ENCODE measurements at places on chromosomes 1 and 21.

DNA sequence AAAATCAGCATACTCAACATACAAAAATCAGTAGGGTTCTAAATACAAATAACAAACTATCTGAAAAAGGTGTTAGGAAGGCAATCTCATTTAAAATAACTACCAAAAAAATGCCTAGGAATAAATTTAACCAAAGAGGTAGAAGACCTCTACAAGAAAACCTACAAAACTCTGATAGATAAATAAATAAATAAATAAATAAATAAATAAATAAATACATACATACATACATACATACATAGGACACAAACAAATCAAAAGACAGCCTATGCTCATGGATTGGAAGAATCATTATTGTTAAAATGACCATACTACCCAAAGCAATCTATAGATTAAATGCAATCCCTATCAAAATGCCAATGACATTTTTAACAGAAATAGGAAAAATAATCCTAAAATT, 194.7 kb downstream of the BARHL2 start:
- DNase-seq, result no peak

- no peak for DNase-seq
These were observed 16.9 kb upstream of the MAP10 start for GRCh38 chr1:232788235-232788872.

DNA sequence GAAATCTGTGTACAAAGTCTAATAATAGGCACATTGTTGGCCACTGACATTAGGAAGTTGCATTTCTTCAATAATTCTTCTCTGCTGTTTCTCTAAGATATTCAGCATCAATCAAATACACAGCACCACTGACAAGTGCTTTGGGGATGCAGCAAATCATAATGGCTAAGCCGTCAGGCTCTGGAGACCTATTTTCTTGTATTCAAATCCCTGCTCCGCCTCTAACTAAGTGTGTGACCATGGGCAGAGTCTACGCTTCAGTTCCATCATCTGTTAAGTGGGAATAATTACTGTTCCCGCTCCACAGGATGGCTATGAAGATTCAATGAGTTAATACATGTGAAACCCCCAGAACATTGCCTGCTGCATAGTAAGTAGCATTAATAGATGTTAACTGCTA, 176.9 kb downstream of the ADGRL4 start:
- no peak for DNase-seq

GRCh38 chr1:164559342-164560051, 513 bp downstream of the PBX1 start:
- DNase-seq, result peak; percentile 38

- no peak for DNase-seq
These were observed 40.7 kb upstream of the IPO9 start for GRCh38 chr1:201788296-201788695.

GRCh38 chr1:8378178-8378577, 60.3 kb downstream of the SLC45A1 start:
- DNase-seq, result no peak

DNA sequence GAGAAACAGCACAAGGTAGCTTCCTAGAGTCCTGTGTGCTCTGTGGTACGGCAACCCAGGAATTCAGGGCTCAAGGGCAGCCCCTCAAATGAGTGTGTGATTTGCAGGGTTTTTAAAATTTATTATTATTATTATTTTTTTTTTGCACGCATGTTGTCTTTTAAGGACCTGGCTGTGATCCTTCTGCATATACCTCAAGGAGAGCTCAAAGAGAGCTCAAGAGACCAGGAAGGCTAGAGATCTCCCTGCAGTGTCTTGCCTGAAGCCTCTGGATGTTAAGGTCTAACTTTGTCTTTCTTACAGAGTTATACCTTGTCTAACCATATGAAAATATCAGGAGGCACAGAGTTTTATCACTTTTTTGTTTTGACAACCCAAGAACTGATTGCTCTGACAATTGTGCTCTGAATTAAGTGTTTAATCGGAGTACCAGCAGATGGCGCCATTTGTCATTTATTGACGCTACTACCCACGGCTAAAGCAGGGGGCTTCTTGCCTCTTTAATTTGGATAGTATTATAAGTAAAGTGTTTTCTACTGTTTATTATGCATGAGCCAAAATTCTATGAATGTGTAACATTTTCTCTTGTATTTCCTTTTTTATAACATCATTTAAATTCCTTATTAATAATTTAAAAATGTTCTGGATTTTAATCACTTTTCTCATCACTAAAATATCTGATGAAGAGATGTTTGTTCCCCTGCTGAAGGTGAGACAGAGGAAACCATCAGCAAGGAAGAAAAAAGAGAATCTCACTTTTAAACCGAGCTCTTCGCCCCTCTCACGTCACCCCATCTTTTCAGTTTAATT, 35.8 kb upstream of the LMO4 start:
- no peak for DNase-seq

DNA sequence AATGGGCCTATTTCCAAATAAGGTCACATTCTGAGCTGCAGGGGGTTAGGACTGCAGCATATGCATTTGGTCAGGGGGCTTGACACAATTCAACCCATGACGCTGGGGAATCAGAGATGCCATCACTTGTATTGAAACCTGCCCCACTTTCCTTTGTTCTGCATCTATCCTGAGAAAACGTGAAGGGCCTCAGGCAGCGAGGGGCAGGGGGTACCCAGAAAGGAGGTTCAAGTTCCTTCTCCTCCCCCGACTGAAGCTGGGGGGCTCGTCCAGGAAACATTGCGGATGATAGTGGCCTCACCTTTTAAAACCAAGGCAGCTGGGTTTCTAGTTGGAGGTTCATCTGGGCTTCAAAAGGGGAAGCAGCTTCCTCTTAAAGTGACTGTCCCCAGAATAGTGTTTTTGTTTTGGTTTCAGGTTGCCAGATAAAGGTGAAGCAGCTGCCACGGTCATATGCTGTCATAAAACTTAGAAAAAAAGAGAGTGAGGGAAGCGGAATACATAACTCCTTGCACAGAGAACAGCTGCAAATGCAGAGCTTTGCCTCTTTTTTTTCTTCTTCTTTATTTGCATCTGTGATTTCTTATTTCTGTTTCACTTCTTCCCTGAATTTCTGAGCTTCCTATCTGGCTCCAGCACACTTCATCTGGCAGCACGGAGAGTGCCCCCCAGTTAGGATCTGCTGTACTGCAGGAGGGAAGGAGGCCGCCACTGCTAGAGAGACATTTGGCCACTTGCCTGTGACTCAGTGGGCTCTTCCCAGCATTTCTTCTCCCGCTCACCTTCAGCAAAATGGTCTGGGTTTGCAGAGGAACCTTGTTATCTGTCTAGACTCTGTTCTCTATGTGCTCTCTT, 142.0 kb downstream of the AJAP1 start:
- DNase-seq, result no peak

GRCh38 chr1:161079436-161080110, 9.8 kb downstream of the NECTIN4 start:
- no peak for DNase-seq

DNA sequence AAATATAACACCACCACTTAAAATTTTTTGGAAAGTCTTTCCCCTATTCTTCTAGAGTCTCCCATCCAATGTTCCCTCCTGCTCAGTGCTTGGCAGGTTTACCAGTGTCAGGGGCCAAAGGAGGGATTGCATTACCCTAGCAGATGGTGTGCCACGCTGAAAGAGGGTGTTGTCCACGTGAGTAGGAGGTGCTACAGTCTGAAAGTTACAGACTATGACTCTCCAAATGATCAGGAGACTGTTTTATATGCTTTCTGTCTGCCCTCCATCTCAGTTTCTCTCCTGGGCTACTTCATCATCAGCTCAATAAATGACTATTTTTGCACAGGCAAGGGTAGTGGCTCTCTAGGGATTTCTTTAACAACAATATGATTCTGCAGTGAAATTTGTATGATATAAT, 31.3 kb upstream of the ANGPTL7 start:
- peak; percentile 8 for DNase-seq

DNA sequence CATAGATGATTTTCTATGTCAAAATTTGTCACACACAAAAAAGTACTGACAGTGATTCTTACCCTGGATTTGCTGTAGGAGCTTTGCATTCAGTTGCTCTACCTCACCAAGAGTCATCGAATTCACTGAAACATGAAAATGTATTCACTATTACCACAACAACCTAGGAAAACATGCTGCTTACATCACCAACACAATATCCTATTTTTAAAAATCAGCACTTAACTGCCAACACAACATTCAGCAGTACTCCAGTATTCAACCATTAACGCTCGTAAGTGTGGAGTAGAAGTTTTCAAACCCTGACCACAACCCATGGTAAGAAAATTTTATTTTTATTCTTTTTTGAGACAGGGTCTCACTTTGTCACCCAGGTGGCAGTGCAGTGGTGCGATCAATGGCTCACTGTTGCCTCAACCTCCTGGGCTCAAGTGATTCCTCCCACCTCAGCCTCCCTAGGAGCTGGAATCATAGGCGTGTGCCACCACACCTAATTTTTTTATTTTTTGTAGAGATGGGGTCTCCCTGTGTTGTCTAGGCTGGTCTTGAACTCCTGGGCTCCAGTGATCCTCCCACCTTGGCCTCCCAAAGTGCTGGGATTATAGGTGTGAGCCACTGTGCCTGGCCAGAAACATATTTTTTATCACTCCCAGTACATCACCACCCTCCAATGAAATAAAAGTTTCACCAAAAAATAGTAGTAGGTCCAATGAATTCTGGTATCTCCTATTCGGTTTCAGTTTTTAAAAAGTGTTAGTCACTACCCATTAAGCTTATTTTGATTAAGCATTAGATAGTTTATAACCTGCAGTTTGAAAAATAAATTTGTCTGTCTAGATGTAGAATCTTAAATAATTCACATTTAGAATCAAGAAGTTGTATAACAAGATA, 23.8 kb downstream of the C21orf91 start:
- no peak for DNase-seq

GRCh38 chr21:32172106-32172505, 106.7 kb downstream of the MIS18A start:
- no peak for DNase-seq

- DNase-seq, result no peak
These were observed 15.7 kb downstream of the HYI start for GRCh38 chr1:43438006-43438405.

GRCh38 chr1:162405800-162406199, 6.1 kb downstream of the SH2D1B start:
- DNase-seq, result no peak

GRCh38 chr1:221776495-221777301, 34.8 kb upstream of the DUSP10 start:
- DNase-seq, result no peak

- DNase-seq, result no peak
These were observed 162.2 kb downstream of the PRDM16 start for GRCh38 chr1:3231245-3231644.

DNA sequence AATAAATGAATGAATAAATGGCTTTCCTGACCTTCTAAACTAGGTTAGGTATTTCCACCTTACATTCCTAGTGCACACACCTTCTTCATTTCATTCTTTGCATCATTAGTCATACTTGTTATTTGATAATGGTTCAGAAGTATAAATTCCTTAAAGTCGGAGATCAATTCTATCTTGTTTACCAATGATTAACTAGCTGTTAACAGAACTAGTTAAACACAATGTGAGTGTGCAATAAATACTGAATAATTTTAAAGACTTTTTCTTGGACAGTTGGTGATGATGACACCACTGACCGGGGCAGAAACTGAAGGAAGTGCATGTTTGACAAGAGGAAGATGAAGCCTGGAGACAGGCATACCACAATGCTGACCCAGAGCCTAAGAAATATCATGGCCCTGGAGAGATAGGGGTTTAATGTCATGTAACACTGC, 207.1 kb upstream of the DEPDC1 start:
- DNase-seq, result no peak

GRCh38 chr1:240169188-240169587, 77.5 kb downstream of the FMN2 start:
- DNase-seq, result no peak

DNA sequence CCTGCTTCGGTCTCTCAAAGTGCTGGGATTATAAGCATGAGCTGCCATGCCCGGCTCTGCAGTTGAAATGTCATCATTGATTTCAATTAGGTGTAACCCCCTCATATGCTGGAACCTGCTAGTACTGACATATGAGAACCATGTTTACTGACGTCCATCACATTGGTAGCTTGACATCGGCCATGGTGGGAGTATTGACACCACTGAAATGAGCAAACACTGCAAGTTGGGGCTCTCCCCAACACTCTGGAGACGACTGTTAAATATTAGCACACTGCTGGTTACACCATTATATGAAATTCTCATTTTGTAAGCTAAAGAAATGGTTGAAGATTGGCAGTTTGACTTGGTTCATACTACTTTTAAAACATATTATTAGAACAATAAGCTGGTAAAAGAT, 63.7 kb downstream of the CNST start:
- DNase-seq, result no peak

GRCh38 chr1:7574121-7575040, 196.7 kb upstream of the VAMP3 start:
- DNase-seq, result peak; percentile 34

DNA sequence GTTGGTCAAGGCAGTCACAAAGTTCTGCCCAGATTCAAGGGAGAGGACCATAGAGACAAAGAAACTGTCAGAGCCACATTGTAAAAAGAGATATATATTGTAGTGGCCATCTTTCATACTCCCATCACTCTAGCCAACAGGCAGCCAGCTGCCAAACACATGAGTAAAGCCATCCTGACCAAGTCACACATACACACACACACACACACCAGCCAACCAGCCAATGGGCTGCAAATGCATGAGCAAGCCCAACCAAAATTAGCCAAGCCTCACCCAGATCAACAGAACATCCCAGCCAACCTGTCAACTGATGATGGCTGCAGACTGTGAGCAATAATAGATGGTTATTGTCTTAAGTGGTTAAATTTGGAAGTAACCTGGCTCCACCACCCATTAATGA, 120.7 kb downstream of the SEC16B start:
- DNase-seq, result no peak

GRCh38 chr1:196355206-196355786, 252.9 kb downstream of the KCNT2 start:
- no peak for DNase-seq

DNA sequence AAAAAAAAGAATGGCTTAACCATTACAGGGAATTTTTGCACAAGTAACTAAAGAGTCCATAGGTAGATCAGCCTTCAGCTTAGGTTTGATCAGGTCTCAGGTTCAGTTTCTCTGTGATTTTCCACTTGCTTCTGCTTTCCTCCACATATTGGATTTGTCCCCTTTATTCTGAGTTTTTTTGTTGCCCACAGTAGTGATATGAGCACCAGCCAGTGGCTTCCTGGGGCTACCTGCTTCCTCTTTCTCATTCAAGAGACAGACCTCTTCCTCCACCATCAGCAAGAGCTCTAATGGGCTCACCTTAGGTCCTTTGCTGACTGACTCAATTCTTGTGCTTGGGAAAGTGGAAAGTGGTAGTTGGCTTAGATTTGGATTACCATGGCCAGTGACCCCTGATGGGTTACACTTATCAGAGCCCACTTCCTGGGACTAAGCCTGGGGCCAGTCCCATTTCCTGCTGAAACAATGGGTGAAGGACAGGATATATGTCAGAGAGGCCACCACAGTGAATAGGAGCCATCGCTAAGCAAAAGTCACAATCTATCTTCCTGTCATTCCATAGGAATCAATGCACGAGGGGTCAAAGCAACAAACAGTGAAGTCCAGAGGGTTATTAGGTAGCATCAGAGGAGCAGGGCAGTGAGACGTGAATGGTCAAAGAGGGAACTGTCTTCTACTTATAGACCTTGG, 12.8 kb upstream of the PLA2G2E start:
- DNase-seq, result no peak
